Stomach (tissue), 19 donors: ENCODE measurements at places on chromosomes 2 and 18. TPM values are rescaled to one million over a fixed set of nuclear protein-coding genes. Genes with fewer than 3 reads are reported as not detected.
A peak's percentile ranks its signal among the peaks of the same experiment; 100 is the strongest.

DNA sequence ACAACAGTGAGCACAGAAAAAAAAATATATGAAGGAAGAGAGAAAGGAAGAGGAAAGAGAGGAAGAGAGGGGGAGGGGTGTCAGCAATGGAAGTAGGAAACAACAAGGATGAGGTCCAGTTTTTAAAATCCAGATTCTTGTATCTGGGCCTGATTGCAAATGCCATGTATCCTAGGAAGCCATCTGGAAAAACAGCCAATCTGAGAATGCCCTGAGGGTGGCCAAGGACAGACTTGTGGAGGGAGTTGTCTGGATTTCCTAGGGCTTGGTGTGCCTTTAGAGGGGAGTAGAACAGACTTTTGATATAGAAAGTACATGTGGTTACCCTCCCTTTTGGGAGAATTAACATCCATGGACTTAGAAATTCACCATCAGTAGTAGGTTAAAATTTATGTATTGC, 47.1 kb downstream of the PRKCE start:
- no peaks in the 10 kb centered on the region for H3K27me3 ChIP-seq
- H3K36me3 ChIP-seq: no peaks in the 10 kb centered on the region
- no peak overlapping the region for H3K4me3 ChIP-seq
- H3K27ac ChIP-seq: no peak overlapping the region

GRCh38 chr2:8438996-8439395, 242.9 kb upstream of the ID2 start:
- H3K36me3 ChIP-seq: no peaks in the 10 kb centered on the region
- no peak overlapping the region for H3K27ac ChIP-seq
- H3K4me1 ChIP-seq: peaks cover 18% of the 10 kb centered on the region
- peak; percentile 48 for DNase-seq

- H3K27ac ChIP-seq: no peak overlapping the region
- H3K27me3 ChIP-seq: no peaks in the 10 kb centered on the region
- H3K4me3 ChIP-seq: no peak overlapping the region
- no peak for DNase-seq
These were observed 854 bp upstream of the MYO1B start for GRCh38 chr2:191244350-191244749.

SPP2 gene
- total RNA-seq: 0.73 TPM

AP1S3 gene
- 11.6 TPM for total RNA-seq
